GM12878 (cell line): ENCODE measurements at places on chromosomes 4 and X.
A peak's percentile ranks its signal among the peaks of the same experiment; 100 is the strongest.

GRCh38 chr4:38968668-38969067 lies 63.5 kb downstream of the TMEM156 start:
- no peak overlapping the region for H3K27ac ChIP-seq
- H3K36me3 ChIP-seq: peaks cover 8% of the 10 kb centered on the region; the same call in 1 of the 2 replicates
- no peak for DNase-seq
- no peaks in the 10 kb centered on the region for H3K27me3 ChIP-seq

DNA sequence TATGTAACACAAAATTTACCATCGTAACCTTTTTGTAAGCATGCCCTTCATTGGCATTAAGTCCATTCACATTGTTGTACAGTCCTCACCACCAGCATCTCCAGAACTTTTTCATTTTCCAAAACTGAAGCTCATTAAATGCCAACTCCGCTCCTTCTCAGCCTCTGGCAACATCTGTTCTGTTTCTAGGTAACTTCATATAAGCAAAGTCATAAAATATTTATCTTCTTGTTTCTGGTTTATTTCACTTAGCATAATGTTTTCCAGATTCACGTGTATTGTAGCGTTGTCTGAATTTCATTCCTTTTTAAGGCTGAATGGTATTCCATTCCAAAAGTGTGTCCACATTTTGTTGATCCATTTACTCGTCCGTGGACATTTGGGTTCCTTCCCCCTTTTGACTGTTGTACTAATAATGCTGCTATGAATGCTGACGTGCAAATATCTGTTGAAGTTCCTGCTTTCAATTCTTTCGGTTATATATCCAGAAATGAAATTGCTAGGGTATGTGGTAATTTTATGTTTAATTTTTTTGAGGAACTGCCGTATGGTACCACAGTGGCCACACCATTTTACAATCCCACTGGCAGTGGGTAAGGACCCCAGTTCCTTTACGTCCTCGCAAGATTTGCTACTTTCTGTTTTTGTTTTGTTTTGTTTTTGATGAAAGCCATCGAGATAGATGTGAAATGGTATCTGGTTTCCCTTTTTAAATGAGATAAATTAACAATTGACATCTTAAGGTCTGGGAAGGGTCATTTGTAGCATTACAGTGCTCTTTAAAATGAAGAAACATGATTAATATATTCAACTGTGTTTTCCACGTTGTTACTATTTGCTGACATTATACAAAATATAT lies 63.4 kb downstream of the PTTG2 start:
- no peak for DNase-seq
- peaks cover 3% of the 10 kb centered on the region for H3K36me3 ChIP-seq
- no peaks in the 10 kb centered on the region for H3K4me1 ChIP-seq
- H3K4me3 ChIP-seq: no peak overlapping the region

DNA sequence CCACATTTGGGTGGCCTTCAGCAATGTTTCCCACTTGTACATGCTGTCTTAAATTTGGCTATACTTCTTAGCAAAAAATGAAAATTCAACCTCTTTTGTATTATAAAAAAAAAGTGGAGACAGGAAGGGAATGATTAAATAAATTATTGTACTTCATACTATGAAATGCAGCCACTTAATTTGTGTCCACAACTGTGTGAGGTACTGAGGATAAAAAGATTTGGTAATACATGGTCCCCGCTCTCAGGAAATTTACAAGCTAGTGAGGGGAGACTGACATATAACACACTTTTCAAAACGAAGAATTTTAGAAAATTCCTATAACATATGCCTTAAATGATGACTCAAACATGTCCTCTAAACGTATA lies 105.0 kb downstream of the HNRNPD start:
- H3K36me3 ChIP-seq: no peaks in the 10 kb centered on the region
- H3K27me3 ChIP-seq: no peaks in the 10 kb centered on the region; the same call in 1 of the 2 replicates
- no peak overlapping the region for H3K27ac ChIP-seq
- no peaks in the 10 kb centered on the region for H3K4me1 ChIP-seq
- no peak overlapping the region for H3K4me3 ChIP-seq
- DNase-seq: no peak

GRCh38 chr4:24753519-24753918 lies 41.9 kb upstream of the SOD3 start:
- no peak for DNase-seq

GRCh38 chr4:1154126-1154522 lies 18.3 kb downstream of the SPON2 start:
- H3K4me3 ChIP-seq: no peak overlapping the region
- no peaks in the 10 kb centered on the region for H3K36me3 ChIP-seq
- no peak for DNase-seq
- no peak overlapping the region for H3K27ac ChIP-seq
- no peaks in the 10 kb centered on the region for H3K27me3 ChIP-seq
- H3K4me1 ChIP-seq: peaks cover 6% of the 10 kb centered on the region

- H3K27me3 ChIP-seq: no peaks in the 10 kb centered on the region
- no peak overlapping the region for H3K27ac ChIP-seq
- H3K4me3 ChIP-seq: no peak overlapping the region
- H3K36me3 ChIP-seq: no peaks in the 10 kb centered on the region
These were observed 5.6 kb downstream of the CYSLTR1 start for GRCh38 chrX:78321809-78322208.

DNA sequence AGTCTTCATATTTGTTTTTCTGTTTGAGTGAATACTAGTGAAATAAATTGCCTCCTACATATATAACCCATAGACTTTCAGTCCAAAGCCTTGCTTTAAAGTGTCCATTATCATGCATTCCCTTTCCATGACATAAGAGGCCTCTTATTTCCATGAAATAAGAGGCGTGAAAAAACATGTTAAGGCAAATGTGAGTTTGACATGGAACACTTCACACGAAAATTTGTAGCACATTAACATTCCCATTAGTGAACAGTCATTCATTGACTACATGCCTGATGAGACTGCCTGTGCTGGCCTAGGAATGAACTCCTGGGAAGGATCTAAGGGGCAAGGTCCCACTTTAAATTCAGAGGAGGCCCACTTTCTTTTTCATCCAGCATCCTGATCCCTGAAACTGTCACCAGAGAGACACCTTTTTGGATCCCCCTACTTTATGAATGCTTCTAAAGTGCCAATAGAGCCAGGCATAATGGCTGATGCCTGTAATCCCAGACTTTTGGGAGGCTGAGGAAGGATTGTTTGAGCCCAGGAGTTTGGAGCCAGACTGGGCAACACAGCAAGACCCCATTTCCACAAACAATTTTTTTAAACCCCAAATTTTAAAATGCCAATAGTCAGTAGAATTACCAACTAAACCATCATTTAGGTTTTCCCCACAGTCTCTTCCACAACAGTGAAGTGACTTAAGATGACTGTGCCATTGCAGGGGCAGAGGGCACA lies 6.7 kb downstream of the RTL8B start:
- no peak overlapping the region for H3K27ac ChIP-seq
- no peaks in the 10 kb centered on the region; the same call in 1 of the 2 replicates for H3K27me3 ChIP-seq
- no peaks in the 10 kb centered on the region for H3K36me3 ChIP-seq
- H3K4me3 ChIP-seq: no peak overlapping the region
- DNase-seq: no peak

DNA sequence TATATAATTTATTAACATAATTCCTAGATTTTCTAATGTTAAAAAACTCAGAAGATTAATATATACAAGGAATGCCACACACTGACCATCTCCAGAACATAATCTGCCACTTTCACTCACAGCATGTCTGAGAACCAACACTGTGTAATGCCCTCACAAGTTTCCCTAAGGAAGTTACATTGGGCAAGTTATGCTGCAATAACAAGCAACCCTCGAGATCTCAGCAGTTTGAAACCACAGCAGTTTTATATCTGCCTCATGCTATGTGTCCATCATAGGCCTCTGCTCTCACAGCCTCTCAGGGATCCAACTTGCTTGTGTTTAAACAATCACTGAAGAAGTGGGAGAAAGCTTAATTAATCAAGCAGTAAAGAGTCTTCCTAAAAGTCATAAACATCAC lies 250.0 kb upstream of the SLC7A11 start:
- DNase-seq: no peak
- H3K27ac ChIP-seq: no peak overlapping the region
- H3K27me3 ChIP-seq: no peaks in the 10 kb centered on the region

GRCh38 chrX:43373032-43373431 lies 283.1 kb upstream of the MAOA start:
- H3K4me3 ChIP-seq: no peak overlapping the region
- no peaks in the 10 kb centered on the region for H3K4me1 ChIP-seq
- no peak overlapping the region for H3K27ac ChIP-seq
- no peaks in the 10 kb centered on the region for H3K27me3 ChIP-seq
- DNase-seq: no peak

DNA sequence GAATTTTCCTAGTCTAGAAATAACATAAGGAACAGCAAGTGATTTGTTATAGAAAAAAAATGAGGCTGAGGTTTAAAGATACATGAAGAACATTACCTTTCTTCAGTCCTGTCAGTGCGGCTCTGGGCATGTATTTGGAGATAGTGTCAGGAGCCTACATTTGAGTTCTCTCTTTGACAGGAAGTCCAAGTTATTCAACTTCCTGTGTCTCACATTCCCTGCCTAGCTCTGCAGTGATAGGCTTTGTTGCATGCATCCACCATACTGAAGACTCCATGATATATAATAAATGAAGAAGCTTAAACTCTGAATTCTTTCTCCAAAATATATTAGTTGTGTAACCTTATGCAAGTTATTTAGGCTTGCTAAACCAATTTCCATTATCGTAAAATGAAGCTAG lies 148.7 kb downstream of the RELL1 start:
- H3K27me3 ChIP-seq: no peaks in the 10 kb centered on the region; the same call in 1 of the 2 replicates
- no peak overlapping the region for H3K27ac ChIP-seq
- H3K36me3 ChIP-seq: no peaks in the 10 kb centered on the region
- H3K4me3 ChIP-seq: no peak overlapping the region

- H3K4me1 ChIP-seq: no peaks in the 10 kb centered on the region
- DNase-seq: no peak
- no peak overlapping the region for H3K4me3 ChIP-seq
- no peak overlapping the region for H3K27ac ChIP-seq
- no peaks in the 10 kb centered on the region for H3K36me3 ChIP-seq
These were observed 131.2 kb upstream of the KIT start for GRCh38 chr4:54526560-54526959.

DNA sequence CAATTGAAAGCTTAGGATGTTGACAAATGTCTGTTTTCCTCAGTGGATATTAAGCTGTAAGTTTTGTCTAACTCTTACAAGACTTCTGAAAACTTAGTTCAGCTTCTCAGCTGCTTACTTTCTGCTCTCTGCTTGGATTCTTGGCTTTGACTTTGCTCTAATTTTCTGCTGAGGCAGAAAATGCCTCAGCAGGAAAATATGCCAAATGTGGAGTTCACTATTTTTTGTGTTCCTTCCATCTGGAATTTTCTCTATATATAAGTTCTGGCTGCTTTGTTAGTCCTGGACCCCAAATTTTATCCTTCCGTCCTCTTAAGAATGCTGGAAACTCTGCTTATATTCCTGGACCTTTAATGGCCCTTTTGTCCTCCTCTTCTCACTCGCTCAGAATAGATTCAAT lies 352.6 kb upstream of the NWD2 start:
- DNase-seq: no peak
- H3K4me3 ChIP-seq: no peak overlapping the region
- H3K27me3 ChIP-seq: no peaks in the 10 kb centered on the region
- H3K36me3 ChIP-seq: no peaks in the 10 kb centered on the region
- H3K27ac ChIP-seq: no peak overlapping the region
- no peaks in the 10 kb centered on the region for H3K4me1 ChIP-seq

GRCh38 chr4:40586034-40586433 lies 43.6 kb downstream of the RBM47 start:
- peaks cover 4% of the 10 kb centered on the region for H3K4me1 ChIP-seq
- no peaks in the 10 kb centered on the region for H3K27me3 ChIP-seq
- H3K36me3 ChIP-seq: peaks cover 4% of the 10 kb centered on the region
- no peak overlapping the region for H3K4me3 ChIP-seq
- H3K27ac ChIP-seq: no peak overlapping the region

- peaks cover 17% of the 10 kb centered on the region for H3K4me1 ChIP-seq
- no peaks in the 10 kb centered on the region for H3K36me3 ChIP-seq
- peak overlapping the region; percentile 40; the same call in 1 of the 2 replicates for H3K27ac ChIP-seq
- no peak overlapping the region for H3K4me3 ChIP-seq
These were observed 21.7 kb upstream of the CXCL8 start for GRCh38 chr4:73718375-73719373.

DNA sequence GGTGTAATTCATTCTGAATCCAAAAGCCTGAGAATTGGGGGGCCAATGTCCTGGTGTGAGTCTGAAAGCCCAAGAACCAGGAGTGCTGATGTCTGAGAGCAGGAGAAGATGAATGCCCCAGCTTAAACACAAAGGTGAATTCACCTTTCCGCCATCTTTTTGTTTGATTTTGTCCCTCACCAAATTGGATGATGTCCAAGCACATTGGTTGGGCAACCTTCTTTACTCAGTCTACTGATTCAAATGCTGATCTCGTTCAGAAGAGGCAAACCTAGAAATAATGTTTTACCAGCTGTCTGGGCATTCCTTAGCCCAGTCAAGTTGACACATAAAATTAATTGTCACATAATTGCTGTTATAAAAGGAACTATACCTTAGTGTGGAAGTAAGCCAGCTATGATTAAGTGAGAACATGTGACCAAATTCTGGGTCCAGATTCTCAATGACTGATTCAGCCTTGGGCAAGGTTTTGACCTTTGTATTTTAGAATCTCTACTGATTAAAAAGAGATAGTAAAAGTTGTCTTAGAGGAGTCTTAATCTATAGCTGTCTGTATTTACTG lies 34.5 kb upstream of the SLC4A4 start:
- no peak overlapping the region for H3K4me3 ChIP-seq
- H3K36me3 ChIP-seq: no peaks in the 10 kb centered on the region
- no peak overlapping the region for H3K27ac ChIP-seq
- no peaks in the 10 kb centered on the region; the same call in 1 of the 2 replicates for H3K27me3 ChIP-seq
- H3K4me1 ChIP-seq: peaks cover 3% of the 10 kb centered on the region; the same call in 1 of the 2 replicates
